ENCODE measurements at places on chromosomes 7 and 10.
A peak's percentile ranks its signal among the peaks of the same experiment; 100 is the strongest.

- no peaks in the 10 kb centered on the region for H3K27me3 ChIP-seq
- H3K4me3 ChIP-seq, result no peak overlapping the region
- no peaks in the 10 kb centered on the region for H3K4me1 ChIP-seq
- no peak overlapping the region for H3K27ac ChIP-seq
Observed at GRCh38 chr7:72492461-72493065, 80.4 kb upstream of the CALN1 start.

GRCh38 chr10:19857876-19858275 is 41.6 kb downstream of the PLXDC2 start:
- no peaks in the 10 kb centered on the region for H3K27me3 ChIP-seq
- H3K36me3 ChIP-seq, result no peaks in the 10 kb centered on the region
- no peak for DNase-seq
- no peaks in the 10 kb centered on the region for H3K4me1 ChIP-seq

DNA sequence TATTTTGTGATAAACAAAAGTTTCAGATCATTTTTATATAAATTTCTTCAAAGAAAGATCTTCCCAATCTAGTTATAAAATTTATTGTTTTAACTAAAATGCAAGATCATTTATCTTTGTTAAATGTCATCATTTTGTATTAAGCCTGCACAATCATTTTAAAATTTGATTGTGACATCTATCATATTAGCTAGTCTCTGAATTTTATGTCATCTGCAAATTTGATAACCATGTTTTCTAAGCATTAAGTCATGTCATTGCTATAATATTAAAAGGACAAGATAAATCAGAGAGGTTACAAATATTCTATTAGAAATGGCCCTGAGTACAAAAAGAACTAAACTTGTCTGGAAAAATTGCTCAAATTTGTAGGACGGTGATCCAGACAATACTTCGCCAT is 175.9 kb downstream of the PTN start:
- H3K27me3 ChIP-seq, result no peaks in the 10 kb centered on the region
- no peak overlapping the region for H3K4me3 ChIP-seq
- H3K27ac ChIP-seq, result no peak overlapping the region
- no peaks in the 10 kb centered on the region for H3K36me3 ChIP-seq
- DNase-seq, result no peak

GRCh38 chr10:95841661-95842498 is 65.9 kb upstream of the CC2D2B start:
- DNase-seq, result peak; percentile 66
- no peaks in the 10 kb centered on the region for H3K36me3 ChIP-seq
- no peak overlapping the region for H3K27ac ChIP-seq
- H3K4me3 ChIP-seq, result no peak overlapping the region
- H3K4me1 ChIP-seq, result peaks cover 3% of the 10 kb centered on the region

- no peaks in the 10 kb centered on the region for H3K27me3 ChIP-seq
- H3K36me3 ChIP-seq, result peaks cover 7% of the 10 kb centered on the region
- H3K4me1 ChIP-seq, result no peaks in the 10 kb centered on the region
- no peak overlapping the region for H3K27ac ChIP-seq
Observed at GRCh38 chr10:35204650-35205319, 78.1 kb downstream of the CREM start.

All from IMR-90 (cell line).